ENCODE measurements at places on chromosomes 3 and 15. TPM values are rescaled to one million over a fixed set of nuclear protein-coding genes. Genes with fewer than 3 reads are reported as not detected.
A peak's percentile ranks its signal among the peaks of the same experiment; 100 is the strongest.

DNA sequence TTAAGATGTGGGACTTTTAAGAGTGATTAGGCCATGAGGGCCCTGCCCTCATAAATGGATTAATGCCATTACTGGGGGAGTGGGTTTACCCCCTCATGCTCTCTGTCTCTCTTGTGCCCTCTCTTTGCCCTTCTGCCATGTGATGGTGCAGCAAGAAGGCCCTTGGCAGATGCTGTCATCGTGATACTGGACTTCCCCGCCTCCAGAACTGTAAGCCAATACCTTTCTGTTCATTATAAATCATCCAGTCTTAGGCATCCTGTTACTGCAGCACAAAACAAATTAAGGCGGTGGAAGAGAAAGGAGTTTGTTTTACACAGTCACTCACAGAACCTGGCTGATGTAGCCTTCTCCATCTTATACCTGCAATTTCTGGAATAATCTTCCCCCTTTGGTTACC lies 360.3 kb upstream of the TBL1XR1 start:
- DNase-seq, result no peak

The SYNPR gene
- total RNA-seq, result not detected

- DNase-seq, result peak; percentile 19
Observed at GRCh38 chr3:8385848-8386620, 115.6 kb upstream of the LMCD1 start.

- DNase-seq, result peak; percentile 90
Observed at GRCh38 chr15:89002281-89002761, 85.9 kb upstream of the ABHD2 start.

GRCh38 chr15:84937144-84937543 lies 44.5 kb upstream of the PDE8A start:
- peak; percentile 16 for DNase-seq

DNA sequence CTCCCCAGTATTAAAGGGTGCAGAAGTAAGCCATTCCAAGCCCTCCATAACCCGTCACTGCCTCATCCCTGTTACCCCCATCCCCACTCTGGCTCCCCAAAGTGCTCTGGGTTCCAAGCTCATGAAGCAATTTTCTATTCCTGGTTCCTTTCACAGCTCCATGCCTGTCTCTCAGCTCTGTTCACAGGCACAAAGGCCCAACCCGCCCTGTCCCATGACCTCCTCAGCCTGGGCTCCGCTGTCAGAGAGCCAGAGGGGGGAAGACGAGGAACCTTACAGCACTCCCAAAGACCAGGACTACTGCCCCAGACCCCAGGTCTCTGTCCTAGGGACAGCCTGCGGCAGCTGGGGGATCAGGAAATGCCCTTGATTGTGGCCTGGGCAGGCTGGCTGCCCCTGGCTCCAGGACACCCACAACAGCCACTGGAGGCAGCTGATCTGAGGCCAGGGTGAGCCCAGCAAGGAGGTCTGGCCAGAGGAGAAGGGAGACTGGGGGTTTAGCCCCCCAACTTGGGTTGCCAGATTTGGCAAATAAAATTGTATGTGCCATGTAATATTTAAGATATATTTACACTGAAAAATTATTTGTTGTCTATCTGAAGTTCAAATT lies 43.2 kb upstream of the LINGO1 start:
- DNase-seq, result no peak

- DNase-seq, result no peak
Observed at GRCh38 chr15:79769069-79769481, 127.7 kb downstream of the MTHFS start.

DNA sequence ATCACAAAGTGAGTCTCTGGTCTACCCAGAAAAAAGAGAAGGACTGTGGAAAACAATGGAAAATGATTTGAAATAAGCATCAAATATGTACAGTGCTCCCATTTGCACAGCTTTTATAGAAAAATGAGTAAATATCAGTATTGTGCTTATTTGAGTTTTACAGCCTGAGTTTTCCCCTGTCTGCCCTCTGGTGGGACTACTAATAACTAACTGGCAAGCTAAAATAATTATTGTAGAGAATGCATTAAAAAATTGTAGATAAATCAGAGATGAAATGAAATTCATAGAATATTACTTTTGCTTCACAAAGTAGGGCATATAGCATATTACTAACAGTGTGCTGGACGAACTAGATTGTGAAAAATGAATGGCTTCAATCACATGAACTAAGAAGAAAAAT lies 287.1 kb downstream of the NAALADL2 start:
- DNase-seq, result peak; percentile 56

DNA sequence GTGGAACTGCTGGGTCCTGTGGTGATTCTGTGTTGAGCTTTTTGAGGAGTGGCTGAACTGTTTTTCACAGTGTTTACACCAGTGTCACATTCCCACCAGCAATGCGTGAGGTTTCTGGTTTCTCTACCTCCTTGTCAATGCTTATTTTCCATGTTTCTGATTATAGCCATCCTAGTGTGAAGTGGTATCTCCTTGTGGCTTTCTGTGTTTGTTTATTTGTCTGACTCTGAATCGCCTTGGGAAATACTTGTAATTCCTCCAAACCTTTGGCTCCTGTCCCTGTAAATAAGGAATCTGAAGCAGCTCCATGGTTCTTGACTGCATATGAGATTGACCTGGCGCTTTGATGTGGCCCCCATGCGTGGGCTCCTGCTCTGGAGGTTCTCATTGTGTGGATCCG lies 20.6 kb downstream of the FAN1 start:
- peak; percentile 73 for DNase-seq

The MKRN3 gene
- total RNA-seq, result under 0.01 TPM

- DNase-seq, result no peak
Observed at GRCh38 chr3:75886971-75887526, 101.7 kb upstream of the ZNF717 start.

The TM6SF1 gene
- 1.6 TPM for total RNA-seq

- DNase-seq, result no peak
Observed at GRCh38 chr15:64772488-64772887, 2.9 kb downstream of the RBPMS2 start.

The DUOX2 gene
- total RNA-seq, result not detected

GRCh38 chr3:8653800-8654408 lies 9.3 kb upstream of the SSUH2 start:
- DNase-seq, result no peak

DNA sequence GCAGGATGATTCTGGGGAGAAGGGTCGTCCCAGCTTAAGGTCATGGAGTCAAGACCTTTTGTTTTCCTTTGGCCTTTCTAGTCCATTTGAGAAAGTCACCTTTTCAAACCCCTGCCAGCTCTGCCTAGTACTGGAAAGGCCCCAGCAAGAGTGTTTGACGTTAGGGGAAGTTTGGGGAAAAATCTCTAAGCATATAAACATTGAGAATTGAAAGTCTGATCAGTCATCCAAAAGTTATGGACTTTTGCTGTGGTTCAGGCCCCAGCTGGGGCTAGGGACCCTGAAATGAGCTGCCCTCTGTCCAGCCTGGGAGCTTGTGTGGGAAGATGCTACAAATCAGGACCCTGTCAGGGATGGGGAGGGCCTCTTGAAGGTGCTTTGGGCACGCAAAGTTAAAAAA lies 21.6 kb downstream of the SLC6A6 start:
- DNase-seq, result peak; percentile 54

The TAGLN3 gene
- total RNA-seq, result 3.2 TPM

The CD200 gene
- 1.1 TPM for total RNA-seq

- no peak for DNase-seq
Observed at GRCh38 chr3:114686621-114687020, 392.8 kb downstream of the TIGIT start.

DNA sequence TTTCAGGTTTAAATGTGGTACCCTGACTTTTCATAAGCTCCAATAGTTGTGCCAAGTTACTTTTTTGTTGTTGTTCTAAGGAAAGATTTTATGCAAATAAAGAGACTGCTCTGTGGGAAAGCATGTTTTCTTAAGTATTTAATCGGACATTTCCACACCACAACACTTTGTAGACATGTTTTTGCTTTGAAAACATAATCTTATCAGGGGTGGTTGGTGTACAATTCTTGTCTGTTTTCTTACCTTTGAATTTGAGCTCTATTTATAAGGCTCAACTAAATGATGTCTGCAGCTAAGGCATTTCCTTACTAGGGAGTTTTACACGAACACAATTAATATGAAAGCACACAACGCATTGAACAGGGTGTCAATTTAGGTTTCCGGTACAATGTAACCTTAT lies 81.5 kb upstream of the CDIN1 start:
- DNase-seq, result no peak

- no peak for DNase-seq
Observed at GRCh38 chr3:124592658-124593441, 137.4 kb upstream of the UMPS start.

The FGF7 gene
- total RNA-seq, result 34.8 TPM

The AHSG gene
- not detected for total RNA-seq

DNA sequence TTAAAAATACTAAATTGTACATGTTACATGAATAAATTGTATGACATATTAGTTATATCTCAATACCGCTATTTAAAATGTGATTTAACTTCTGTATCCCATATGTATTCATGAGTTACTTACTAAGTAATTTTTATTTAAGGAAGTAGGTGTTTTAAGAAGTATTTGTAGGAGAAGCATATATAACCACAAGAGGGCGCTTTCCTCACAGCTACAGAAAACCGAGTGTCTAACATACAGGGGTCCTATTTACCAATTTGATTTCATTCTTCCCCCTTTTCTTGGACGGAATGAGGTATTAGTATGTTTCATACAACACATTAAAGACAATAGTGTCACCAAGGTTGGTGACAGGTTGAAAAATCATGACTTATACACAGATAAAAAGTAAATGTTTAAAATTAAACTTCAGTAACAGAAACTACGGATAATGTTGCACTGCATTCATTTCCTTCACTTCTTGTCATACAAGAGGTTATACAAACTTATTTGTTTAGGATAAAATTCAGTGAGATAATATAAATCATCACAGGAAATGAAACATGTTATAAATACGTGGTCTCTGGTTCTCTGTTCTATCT lies 253.6 kb downstream of the MAGI1 start:
- peak; percentile 80 for DNase-seq

- no peak for DNase-seq
Observed at GRCh38 chr3:66149269-66149668, 71.5 kb upstream of the SLC25A26 start.

DNA sequence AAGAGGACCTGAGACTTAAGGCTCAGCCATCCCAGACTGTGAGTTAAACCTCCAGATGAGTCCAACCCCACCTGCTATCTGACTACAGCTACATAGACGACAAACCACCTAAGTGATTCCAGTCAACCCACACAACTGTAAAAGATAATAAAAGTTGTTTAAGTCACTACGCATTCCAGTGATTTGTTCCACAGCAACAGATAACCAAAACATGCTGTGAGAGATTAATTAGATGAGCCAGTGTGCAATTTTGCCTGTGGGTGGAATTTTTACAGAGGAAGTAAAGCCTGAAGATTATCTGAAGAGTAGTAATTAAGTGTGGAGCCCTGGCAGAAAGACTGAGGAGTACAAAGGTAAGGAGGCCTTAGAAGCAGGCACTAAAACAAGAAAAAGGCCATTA lies 5.4 kb downstream of the BTBD1 start:
- peak; percentile 62 for DNase-seq

GRCh38 chr15:52464478-52464877 lies 64.2 kb downstream of the MYO5A start:
- no peak for DNase-seq

- DNase-seq, result peak; percentile 64
Observed at GRCh38 chr3:180980611-180981010, 8.9 kb downstream of the DNAJC19 start.

DNA sequence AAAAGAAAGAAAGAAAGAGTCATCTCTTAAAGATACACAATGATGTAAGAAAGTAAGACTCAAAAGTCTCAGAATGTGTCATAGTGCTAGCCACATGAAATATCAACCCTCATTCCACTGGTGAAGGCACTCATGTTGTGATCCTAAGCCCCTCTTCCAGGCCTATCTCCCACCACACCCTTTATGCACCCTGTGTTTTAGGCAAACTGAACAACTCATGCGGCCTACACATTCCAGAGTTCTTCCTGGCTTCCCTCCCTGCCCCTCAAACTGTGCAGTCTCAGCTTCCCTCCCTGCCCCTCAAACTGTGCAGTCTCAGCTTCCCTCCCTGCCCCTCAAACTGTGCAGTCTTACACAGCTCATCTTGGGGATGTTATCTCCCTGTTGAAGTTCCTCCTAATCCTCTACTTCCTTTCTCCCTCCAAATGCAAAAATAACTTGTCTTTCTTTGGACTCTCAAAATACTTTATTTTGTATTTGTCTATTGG lies 69.0 kb upstream of the FNDC3B start:
- peak; percentile 74 for DNase-seq

DNA sequence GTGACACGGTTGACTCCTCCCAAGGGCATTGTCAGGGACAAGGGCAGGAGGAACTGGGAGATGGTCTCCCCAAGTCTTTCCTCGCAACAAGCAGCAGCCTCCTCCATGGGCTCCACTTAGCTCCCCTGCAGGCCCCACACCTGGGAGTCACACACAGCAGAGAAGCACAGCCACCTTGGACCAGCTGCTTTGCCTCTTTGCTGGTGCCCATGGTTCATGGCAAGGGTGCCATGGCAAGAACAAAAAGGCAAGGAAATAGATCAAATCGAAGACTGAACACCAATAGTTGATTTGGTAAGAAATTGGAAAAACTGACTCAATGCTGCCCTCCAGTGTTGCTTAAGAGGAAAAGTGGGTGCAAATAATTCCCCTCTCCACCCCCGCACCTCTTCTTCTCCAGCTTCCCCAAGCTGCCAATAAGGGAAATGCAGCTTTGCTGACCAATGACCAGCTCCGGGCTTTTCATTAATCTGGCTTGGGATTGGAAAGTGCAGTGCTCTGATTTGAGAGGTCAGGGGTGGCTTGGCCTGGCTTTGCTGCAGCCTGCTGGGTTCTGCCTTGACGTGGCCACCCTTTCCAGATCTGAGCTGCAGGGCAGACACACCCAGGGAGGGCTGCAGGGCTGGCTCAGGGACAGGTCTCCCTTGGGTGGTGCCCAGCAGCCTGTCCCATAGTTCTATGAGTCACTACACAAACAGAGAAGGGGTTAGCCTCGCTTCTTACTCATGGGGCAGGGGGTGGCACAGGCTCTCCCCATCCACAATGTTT lies 162.0 kb downstream of the KLF13 start:
- peak; percentile 91 for DNase-seq

The TOPBP1 gene
- 50.0 TPM for total RNA-seq
